DMS53 (cell line): ENCODE measurements at places on chromosomes 13 and 19.

DNA sequence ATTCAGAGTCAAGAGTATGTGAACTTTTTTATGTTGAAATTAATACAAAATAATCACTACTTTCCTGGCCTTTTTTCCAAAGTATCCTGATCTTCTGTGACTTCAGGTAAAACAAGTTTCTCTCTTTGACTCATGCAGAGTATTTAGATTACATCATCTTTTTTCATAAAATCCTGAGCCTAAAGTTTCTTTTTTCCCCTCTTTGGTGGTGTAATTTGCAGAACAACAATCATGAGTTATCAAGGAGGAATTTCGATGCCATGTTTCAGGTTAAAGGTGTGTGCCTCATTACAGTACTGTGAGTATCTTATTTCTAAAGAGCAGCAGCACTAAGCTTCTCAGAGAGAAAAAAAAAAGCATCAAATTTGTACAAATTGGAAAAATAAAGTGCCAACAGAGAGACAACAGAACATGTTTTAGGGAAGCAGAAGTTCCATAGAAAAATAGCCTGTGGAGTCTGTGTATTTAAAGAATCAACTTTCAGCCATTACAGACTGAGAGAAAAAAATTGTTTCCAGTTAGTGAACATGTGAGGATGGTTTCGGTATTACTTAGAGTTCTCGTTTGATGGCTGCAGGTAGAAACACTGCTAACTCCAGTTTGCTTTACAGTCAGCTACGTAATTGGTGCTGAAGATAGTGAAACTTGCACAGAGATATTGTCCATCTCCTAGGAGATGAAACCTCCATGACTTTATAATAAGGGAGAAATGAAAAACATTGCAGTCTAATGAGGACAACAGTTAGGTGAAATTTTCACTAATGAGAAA is 78.1 kb upstream of the PCDH9 start:
- no peak for DNase-seq

- DNase-seq, result peak; percentile 53
Measured at GRCh38 chr19:57803594-57804325, 11.0 kb downstream of the ZNF552 start.

- peak; percentile 86 for DNase-seq
Measured at GRCh38 chr19:42528354-42529247, at the start of gene CEACAM1. Gene CEACAM1, minus strand, starts transcription at chr19:42528481. Its CDS starts 107 bp downstream, at chr19:42528374.

- peak; percentile 63 for DNase-seq
Measured at GRCh38 chr19:11196406-11197287, 698 bp downstream of the KANK2 start.

GRCh38 chr13:92103689-92104153 is 705.3 kb downstream of the GPC5 start:
- DNase-seq, result no peak

GRCh38 chr13:73677048-73677601 is 457.1 kb downstream of the KLF12 start:
- DNase-seq, result peak; percentile 56

DNA sequence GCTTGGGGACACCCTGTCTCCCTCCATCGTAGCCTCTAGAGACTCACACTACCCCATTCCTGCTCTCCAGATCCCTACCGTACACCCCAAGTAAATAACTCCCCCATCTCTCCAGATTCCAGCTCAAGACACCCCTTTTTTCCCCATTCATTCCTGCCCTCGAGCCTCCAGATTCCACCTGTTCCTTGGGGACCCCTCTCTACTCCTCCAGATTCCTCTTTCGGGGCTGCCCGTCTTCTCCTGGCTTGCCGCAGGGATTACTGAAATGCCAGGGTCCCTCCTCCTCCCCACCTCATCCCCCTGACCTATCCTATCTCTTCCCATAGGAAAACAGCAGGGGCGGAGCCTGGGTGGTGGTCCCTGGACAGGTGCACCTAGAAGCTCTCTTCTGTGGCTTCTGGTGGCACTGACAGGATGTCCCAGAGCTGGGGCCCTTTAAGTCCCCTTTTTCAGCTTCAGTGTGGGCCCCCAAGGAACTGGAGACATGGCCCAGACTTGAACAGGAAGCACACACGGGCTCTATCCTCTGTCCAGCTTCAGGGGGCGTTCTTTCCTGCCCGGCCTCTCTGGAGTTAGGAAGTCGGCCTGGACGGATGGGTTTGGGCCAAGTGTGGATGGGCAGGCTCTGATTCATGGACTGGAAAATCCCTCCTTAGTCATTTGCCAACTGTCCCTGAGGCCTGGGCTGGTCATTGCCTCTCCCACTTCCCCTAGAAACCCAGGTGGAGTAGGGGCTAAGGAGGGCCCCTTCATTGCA is 1.2 kb downstream of the ZSWIM4 start:
- no peak for DNase-seq

DNA sequence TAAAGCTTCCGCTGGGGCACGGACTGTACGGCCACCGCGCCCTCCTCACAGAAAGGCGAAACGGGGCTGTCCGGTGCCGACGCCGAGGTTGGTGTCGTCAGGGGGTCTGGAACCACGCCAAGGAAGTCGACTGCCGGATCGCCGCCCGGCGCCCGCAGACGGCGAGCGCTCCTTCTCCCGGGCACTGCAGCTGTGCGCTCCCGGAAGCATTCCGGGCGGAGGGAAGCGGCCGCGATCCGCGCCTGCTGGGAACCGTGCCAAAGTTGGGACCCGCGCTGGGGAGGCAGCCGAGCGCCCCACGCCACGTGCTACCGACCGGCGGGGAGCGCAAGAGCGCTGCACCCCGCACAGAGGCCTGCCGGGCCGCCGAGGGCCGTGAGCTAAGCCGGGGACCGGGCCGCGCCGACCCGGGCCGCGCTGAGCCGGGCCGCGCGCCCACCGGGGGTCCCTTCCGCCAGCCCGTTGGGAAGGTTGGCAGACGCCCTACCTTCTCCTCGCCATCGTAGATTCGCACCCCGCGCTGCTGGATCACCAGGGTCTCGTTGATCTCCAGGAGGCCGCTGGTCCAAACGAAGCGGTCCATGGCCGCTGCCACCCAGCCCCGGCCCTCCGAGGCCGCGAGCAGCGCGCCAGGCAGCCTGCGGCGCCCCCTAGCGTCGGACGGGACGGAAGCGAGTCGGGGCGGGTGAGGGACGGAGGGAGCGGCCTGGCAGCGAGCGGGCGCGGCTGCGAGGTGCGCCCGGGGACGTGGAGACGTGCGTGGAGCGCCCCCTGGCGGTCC is at the start of gene VPS36:
VPS36 (minus strand) TSS at position 623 of the 781 bp plus-strand sequence; CDS start at position 583, 40 bp downstream.
- DNase-seq, result peak; percentile 97
